ENCODE measurements at places on chromosomes 12 and 14.

GRCh38 chr12:119134284-119135072, 44.3 kb upstream of the HSPB8 start:
- DNase-seq = no peak
- H3K4me3 ChIP-seq = no peak overlapping the region
- no peak overlapping the region for H3K27ac ChIP-seq

DNA sequence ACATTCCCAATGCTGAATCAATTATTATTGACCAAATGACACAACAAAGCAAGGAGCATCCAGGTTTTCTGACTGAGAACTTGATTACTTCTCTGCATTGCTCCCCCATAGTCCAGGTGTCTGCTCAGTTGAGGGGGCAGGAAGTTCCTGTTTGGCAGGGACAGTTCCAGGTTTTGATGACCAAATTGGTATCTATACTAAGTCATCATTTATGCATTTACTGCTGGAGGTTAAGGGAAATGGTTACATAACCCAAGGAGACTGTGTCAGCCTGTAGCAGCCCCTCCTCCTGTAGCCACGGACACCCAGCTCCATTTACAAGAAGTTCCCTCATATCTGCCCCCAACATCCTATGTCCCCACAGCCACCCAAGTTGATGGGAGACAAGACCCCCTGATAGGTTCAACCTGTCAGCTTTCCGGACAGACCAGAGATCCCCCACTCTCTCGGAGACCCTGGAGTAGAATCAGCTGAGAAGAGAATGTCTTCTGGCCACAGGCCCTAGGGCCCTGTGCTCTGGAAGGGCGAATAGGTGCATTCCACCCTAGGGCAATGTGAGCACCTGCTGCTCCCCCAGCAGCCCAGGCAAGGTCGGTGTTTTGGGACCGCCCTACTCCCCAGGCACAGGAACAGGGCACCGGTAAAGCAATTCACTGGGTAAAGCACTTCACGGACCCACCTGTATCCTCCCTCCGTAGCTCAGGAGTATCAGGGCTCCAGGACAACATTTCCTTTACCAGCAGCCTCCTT, 23.6 kb downstream of the IRF2BPL start:
- no peak overlapping the region for H3K4me3 ChIP-seq
- no peaks in the 10 kb centered on the region for H3K27me3 ChIP-seq
- no peak overlapping the region for H3K27ac ChIP-seq
- no peaks in the 10 kb centered on the region for H3K36me3 ChIP-seq
- peaks cover 44% of the 10 kb centered on the region for H3K4me1 ChIP-seq

- no peak for DNase-seq
- H3K4me3 ChIP-seq = no peak overlapping the region
- H3K27ac ChIP-seq = no peak overlapping the region
- H3K27me3 ChIP-seq = no peaks in the 10 kb centered on the region
- peaks cover 16% of the 10 kb centered on the region for H3K4me1 ChIP-seq
- H3K36me3 ChIP-seq = peaks cover 6% of the 10 kb centered on the region
Measured at GRCh38 chr12:26648066-26648465, 184.9 kb downstream of the ITPR2 start.

DNA sequence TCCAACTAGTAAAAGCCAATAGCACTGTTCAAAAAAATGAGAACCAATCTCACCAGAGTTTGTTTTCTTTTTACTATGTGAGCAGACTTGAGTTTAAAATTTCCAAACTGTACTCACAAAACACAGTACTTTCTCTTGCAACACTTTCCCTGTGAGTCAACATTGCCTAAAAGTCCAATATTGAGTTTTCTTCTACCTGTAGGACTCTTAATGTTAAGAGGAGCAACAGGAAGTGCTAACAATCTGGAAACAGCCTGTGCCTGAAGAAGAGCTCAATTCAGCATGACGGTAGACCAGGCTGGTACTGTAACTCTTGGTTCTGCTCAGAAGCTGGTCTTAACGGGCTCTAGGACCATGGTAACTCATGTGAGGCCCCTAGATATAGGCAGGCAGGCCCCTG, 144.3 kb downstream of the MED13L start:
- H3K4me1 ChIP-seq = peaks cover 34% of the 10 kb centered on the region
- H3K36me3 ChIP-seq = no peaks in the 10 kb centered on the region
- H3K27ac ChIP-seq = peak overlapping the region; percentile 63
- peak; percentile 78 for DNase-seq
- no peaks in the 10 kb centered on the region for H3K27me3 ChIP-seq

DNA sequence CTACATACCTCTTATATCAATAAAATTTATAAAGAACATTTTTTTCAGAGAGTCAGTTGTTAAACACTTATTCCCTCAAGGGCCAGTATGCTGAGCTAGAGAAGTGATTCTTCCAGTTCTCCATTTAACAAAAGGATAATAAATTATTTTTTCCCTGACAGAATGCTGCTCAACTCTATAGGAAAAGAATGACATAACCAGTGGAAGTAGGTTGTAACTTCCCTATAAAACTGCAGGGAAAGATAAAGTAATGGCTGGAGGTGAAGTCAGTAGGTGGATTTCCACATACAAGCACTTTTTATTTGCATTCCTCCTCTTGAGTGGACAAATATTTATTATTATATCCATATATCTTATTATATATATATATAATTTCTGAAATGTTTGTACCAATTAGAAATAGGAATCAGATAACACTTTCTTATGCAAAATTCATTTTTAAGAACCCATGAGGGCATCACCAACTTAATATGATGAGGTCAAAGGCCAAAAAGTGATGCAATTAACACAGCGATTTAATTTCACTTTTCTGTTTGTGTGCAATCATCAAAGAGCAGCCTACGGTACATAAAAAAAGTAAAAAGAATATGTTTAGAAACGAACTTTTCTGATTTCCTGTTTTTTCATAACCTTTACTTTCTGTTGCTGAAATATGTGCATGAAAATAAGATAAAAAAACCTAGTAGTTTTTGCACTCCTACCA, 175.3 kb downstream of the PRKD1 start:
- H3K36me3 ChIP-seq = peaks cover 11% of the 10 kb centered on the region
- no peak for DNase-seq
- H3K4me3 ChIP-seq = no peak overlapping the region
- H3K4me1 ChIP-seq = peaks cover 18% of the 10 kb centered on the region

- no peak overlapping the region for H3K27ac ChIP-seq
- H3K4me1 ChIP-seq = no peaks in the 10 kb centered on the region
- H3K4me3 ChIP-seq = no peak overlapping the region
- no peaks in the 10 kb centered on the region for H3K36me3 ChIP-seq
Measured at GRCh38 chr14:82153689-82154088, 620.0 kb upstream of the SEL1L start.

GRCh38 chr12:12091977-12092663, 21.4 kb downstream of the BCL2L14 start:
- H3K27ac ChIP-seq = no peak overlapping the region
- H3K36me3 ChIP-seq = peaks cover 6% of the 10 kb centered on the region
- H3K27me3 ChIP-seq = no peaks in the 10 kb centered on the region
- peaks cover 8% of the 10 kb centered on the region for H3K4me1 ChIP-seq
- no peak for DNase-seq

GRCh38 chr12:9971181-9971580, at the start of gene CLEC12A:
CLEC12A (plus strand) TSS chr12:9971409; CDS start chr12:9971597, 188 bp downstream.
- H3K36me3 ChIP-seq = no peaks in the 10 kb centered on the region
- H3K27ac ChIP-seq = no peak within 1 kb of the TSS
- no peaks in the 10 kb centered on the region for H3K4me1 ChIP-seq
- DNase-seq = no peak
- no peak within 1 kb of the TSS for H3K4me3 ChIP-seq
- no peaks in the 10 kb centered on the region for H3K27me3 ChIP-seq

Measured in MCF 10A (cell line).